HFFc6 (cell line): ENCODE measurements at places on chromosomes 13 and 19. TPM values are rescaled to one million over a fixed set of nuclear protein-coding genes. Genes with fewer than 3 reads are reported as not detected.

DNA sequence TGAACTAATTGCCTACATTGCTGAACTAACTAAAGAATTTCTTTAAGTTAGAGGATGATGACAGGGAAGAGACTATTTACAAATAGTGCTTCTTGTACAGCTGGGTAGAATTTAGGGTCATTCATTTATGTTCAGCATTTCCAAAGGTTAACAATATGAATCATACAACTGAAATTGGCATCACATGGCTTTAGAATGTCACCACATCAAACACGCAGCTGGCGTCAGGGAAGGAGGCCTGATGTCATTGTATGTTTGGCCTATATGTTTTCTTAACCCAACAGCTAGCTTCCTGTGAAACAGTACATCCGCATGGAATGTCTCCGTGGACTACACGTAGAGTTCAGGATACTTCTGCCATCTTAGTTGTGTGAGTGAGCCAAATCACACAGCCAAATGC lies 99.0 kb upstream of the TNFSF11 start:
- DNase-seq = no peak

The NCR1 gene
- not detected in 3 replicates for total RNA-seq

DNA sequence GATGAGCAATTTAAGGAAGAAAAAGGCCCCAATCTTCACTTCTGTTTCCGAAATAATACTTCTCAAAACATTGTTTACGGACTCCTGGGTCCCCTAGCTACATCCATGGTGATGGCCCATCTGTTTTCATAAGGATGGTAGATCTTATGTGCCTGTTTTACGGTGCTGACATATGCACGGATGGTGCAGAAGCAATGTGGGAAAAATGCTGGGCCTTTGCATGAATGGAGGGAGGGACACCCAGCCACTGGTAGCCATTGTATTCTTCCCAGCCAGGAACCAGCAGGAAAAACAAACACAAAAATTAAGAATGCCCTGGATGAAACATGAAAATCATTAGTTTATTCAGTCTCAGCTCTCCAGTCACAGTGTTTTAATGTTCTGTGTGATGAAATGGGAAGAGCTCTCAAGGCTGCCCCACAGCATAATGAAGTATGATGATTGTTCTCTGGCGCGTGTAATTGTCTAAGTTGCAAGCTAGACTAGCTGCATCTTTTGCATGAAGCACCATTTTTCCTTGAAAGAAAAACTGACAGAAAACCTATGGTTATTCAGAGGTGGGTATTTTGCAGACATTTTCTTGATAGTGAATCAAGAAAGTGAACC lies 1201.1 kb upstream of the SLC10A2 start:
- DNase-seq = no peak

GRCh38 chr19:18879579-18880373 lies 16.2 kb downstream of the CERS1 start:
- DNase-seq = peak; percentile 22

DNA sequence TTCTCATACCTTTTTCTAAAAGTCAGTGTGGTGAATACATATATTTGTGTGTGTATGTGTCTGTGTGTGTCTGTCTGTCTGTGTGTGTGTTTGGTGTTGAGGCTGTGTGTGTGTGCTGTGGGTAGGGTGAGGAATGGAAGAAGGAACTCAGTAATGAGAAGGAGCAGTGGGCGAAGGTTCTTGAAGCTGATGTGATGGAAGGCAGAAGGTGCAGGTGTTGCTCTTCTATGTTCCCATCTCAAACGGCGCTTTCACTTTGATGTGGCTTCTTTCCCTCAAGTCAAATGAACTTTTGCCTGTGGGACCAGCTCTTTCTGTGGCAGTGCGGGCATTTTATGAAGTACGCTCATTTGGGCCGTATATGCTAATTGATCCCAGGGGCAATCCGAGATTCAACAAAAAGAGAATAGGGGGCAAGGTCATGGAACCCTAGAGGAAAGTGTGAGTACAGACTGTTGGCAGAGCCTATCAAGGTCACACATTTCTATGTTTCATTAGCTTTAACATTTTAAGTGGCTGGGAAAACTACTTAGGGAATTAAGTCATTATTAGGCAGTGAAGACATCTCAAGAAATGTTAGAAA lies 15.2 kb downstream of the BIVM start:
- no peak for DNase-seq

The ASPDH gene
- not detected in 3 replicates for total RNA-seq

DNA sequence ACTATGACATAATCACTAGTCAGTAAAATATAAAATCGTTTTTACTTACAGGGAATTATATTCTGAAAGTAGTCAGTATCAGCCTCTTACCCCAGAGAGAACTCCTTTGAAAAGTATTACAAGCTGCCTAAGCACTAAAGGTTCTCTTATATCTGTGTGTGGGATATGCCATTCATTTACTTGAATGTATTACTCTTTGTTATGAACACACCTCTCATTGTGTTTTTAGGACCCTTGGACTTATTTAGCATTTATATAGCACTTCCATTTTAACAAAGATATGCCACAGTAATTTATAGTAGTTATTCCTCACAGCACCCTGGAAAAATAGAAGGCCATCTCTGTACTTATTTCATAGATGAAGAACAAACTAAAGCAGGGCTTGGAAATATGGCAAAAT lies 1178.0 kb downstream of the OLFM4 start:
- DNase-seq = no peak

DNA sequence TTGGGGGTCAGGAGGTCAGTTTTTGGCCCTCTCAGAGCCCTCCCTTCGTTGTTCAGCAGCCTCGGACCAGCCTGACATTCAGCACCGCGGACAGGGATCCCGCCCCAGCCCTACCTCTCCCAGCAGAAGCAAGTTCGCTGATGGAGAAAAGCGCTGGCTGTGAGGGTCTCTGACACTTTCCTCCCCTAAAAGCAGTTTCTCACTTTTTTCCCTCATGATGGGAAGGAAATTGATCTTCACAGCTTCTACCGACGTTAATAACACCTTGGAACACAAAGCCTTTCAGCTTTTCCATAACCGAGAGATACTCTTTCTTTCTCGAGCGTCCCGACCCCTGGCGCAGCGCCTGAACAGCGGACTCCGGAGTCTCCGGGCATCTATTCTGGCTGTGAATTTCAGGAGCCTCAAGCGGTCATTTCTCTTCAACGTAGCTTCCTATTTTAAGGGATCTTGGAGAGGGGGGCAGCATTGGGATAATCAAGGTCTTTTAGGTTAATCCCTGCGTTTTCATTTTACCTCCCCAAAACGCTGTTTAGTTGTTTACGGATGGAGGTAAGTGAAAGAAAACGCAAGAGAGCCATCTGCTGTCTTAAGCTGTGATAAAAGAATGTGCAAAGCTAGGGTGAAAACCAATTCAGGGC lies 467.2 kb downstream of the ITGBL1 start:
- DNase-seq = no peak

DNA sequence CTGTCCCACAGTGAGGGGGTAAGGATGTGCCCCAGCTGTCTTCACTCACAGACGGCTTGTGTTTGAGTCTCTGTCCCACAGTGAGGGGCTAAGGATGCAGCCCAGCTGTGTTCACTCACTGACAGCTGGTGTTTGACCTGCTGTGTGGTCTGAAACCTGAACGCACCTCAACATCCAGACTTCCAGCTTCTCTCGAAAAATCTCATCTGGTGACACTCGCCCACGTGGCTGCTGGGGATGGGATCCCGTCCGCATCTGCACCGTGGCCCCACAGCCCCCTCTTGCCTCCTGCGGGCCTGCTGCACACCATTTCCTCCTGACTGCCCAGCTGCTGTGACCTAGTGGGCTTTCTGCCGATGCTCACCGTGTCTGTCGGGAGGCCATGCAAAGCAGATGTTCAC lies 27.3 kb downstream of the CHAF1A start:
- DNase-seq = no peak

DNA sequence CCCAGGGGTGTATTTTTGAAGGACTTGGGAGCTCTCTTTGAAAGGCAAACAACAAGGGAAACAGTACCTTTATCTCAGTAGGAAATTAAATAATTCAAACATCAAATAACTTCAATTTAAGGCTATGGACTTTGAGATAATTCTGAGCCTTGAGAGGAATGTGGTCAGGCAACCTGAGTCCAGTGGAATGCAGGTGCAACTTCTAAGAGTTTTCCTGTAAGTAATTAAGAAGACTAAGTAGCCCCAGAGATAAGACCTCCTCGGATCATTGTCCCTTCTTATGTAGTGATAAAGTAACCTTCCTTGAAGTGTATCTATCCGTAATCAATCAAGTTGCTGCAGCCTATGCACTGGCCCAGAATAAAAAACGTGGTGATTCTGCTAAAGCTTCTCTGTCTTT lies 29.2 kb downstream of the ZNF701 start:
- no peak for DNase-seq

The SLC25A41 gene
- not detected in 2 replicates for total RNA-seq

The IL17D gene
- total RNA-seq = 0.46 to 0.81 TPM (median 0.64 TPM) in 3 replicates

- no peak for DNase-seq
Measured at GRCh38 chr19:10642473-10643171, 11.5 kb upstream of the ILF3 start.

GRCh38 chr19:38993271-38993670 lies 17.7 kb upstream of the FBXO17 start:
- peak; percentile 77 for DNase-seq

- DNase-seq = no peak
Measured at GRCh38 chr19:1582201-1582600, 10.5 kb downstream of the MBD3 start.

DNA sequence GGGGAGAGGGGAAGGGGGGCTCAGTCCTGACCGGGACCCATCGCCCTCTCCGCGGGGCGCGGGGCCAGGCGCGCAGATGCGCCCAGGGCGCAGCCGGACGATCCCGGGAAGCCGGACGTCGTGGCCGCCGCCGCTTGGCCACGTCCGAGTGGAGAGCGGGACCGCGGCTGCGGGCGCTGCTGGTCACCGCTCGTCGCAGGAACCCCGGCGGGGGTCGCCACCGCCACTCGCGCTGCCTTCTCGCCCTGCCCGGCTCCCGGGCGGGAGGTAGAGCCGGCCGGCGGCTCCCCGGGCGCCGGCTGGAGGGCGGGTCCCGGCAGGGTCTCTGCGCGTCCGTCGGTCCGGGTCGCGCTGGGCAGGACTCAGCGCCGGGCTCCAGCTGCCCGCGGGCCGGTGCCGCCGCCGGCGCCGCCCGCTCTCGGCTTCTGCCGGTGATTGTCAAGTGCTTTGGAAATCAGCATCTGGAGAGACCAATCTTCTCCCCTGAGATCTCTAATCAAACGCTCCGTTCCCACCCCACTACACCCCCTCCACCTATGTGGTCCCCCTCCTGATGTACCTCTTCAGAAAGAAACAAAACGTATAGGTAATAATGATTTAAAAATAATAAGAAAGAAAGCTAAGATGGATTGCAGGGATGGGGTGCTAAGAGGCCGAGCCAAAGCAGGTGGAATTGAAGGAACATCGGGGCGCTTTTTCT lies 464.4 kb downstream of the ITGBL1 start:
- no peak for DNase-seq

The CDKN2D gene
- 8.0 to 14.7 TPM (median 13.4 TPM) in 3 replicates for total RNA-seq

The ITPKC gene
- total RNA-seq = 9.2 and 12.6 TPM in 2 replicates

The ADGRE3 gene
- not detected in 3 replicates for total RNA-seq

The SPACA6 gene
- total RNA-seq = 13.3 to 14.9 TPM (median 13.7 TPM) in 3 replicates

The KLK15 gene
- not detected in 3 replicates for total RNA-seq

GRCh38 chr13:29654843-29655547 lies 59.5 kb upstream of the SLC7A1 start:
- DNase-seq = peak; percentile 93

DNA sequence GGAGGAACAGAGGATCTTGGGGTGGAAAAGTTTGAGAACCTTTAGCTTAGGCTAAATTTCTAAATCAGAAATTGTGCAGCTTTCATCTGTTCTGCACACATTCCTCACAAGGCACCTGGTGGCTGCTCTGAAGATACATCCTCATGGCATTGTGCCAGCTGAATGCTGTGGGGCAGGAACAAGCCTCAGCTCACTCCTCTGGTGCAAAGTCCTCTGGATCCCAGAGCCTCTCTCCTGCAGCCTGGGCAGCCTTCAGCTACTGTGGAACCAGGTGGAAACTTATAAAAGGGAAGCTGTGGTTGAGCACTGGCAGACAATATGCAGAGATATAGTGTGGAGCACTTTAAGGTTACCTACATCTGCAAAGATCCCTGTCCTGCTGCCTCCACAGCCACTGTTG lies 72.3 kb downstream of the KCTD12 start:
- DNase-seq = no peak
